NCI-H526 (cell line): ENCODE measurements at places on chromosomes 1 and 21.
A peak's percentile ranks its signal among the peaks of the same experiment; 100 is the strongest.

DNA sequence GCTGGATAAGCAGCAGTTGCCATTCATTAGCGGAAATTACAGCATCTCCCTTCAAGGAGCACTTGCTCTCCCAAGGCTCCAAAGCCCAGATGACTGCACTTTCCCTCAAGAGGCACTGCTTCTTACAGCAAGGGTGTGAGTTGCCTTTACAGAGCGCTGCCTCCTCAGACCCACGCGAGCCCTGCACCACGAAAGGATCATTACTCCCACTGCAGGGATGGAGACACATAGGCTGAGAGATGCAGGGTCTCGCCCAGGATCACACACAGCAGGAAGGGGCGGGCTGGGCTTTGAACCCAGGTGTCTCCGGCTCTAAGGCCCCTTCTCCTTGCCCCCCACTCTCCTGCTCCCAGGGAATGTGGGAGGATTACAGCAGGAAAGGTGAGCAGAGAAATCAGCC is 405.5 kb downstream of the MATN1 start:
- DNase-seq = no peak

GRCh38 chr1:9687874-9688582 is 36.5 kb downstream of the PIK3CD start:
- DNase-seq = peak; percentile 40

DNA sequence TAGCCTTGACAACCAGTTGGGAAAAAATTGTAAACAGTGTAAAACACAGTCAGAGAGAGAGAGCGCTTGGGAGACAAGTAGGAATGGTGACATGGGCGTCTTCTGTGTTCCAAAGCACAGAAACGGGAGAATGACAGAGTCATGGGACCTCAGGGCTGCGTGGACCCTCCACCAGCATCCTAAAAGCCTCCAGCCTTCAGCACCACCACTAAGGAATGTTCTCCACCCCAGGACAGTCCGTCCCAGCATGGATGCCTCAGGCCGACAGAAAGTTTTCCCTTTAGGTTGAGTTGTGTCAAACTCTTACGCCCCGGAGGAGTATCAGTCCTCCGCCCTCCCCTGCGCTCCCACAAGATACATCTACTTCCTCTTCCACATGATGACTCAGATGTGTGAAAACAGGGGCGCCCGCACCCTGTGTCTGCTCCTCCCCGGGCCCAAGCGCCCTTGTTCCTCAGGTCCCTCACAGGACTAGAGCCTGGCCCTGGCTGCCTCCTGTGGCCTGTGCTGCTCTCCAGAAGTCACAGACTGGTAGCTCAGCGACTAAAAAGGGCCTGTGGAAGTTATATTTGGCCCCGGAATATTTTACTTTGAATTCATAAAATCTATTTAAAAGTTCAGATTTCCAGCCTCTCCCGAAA is 63.9 kb upstream of the EFHD2 start:
- no peak for DNase-seq

GRCh38 chr21:9759972-9760371 is 761.4 kb upstream of the TPTE start:
- DNase-seq = no peak

GRCh38 chr1:3618881-3619671 is 5.7 kb upstream of the TPRG1L start:
- DNase-seq = peak; percentile 49

DNA sequence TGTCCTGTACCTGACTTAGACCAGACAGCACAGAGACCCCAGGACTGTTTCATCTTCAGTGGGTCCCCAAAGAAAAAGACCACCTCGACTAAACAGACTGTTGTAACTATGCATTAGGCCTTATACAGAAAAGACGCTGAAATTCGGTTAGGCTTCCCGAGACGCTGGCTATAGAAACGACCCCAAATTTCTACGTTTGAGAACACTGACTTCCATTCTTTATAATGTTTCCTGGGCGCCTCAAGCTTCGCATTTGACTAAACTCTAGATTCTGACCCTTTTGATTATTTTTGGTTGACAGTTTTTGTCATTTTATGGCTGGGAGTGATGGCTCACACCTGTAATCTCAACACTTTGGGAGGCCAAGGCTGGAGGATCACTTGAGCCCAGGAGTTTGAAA is 986 bp upstream of the TRAPPC10 start:
- no peak for DNase-seq

GRCh38 chr1:181739214-181739613 is 255.9 kb downstream of the CACNA1E start:
- no peak for DNase-seq

DNA sequence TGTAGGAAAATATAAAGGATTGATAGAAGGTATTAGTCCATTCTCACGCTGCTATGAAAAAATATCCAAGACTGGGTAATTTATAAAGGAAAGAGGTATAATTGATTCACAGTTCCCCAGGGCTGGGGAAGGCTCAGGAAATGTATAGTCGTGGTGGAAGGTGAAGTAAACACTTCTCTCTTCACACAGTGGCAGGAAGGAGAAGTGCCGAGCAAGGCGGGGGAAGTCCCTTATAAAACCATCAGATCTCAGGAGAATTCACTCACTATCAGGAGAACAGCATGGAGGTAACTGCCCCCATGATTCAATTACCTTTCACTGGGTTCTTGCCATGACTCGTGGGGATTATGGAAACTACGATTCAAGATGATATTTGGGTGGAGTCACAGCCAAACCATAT is 1806.0 kb downstream of the MRPL39 start:
- no peak for DNase-seq

DNA sequence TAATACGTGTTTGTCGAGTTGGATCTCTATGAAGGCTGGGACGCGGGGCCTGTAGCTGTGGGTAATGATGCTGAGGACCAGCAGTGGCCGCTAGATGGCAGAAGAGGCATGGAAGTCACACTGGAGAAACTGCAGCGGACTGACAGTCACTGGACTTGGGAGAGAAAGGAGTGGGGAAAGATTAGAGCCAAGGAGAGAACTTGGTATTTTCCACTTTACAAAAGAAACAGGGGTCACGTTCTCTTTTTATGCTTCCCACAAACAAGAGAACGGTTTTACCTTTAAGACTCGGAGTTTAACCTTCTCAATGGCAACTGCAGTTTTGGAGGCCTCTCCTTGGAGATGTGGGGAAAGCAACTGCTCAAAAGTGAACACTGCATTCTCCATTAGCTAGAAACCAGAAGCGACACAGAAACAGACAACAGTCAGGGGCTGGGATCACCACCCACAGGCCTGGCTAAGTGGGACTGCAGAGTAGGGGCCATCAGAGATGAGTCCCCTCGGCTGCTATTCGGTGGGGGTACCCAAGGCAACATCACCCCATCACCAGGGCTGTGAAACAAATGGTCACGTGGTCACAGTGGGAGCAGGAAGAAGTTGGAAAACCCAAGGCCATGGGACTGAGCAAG is 51.1 kb upstream of the EDEM3 start:
- DNase-seq = peak; percentile 98

DNA sequence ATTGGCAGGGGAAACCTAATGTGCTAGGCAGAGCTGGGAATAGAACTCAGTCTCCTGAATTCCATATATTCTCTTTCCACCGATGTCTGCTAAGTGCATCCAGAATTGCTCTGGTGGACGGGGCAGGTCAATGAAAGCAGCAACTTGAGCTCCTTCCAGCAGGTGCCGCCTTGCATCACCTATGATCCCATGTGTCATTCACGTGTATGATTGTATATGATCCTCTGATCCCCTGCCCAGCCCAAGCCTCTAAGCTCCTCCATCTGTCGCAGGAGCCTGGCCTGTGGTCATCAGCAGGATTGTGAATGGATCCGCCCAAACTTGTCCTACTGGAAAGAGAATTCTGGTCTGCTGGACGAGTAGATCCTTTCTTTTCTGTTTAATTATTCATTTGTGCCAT is 13.1 kb downstream of the ACTA1 start:
- DNase-seq = peak; percentile 44

DNA sequence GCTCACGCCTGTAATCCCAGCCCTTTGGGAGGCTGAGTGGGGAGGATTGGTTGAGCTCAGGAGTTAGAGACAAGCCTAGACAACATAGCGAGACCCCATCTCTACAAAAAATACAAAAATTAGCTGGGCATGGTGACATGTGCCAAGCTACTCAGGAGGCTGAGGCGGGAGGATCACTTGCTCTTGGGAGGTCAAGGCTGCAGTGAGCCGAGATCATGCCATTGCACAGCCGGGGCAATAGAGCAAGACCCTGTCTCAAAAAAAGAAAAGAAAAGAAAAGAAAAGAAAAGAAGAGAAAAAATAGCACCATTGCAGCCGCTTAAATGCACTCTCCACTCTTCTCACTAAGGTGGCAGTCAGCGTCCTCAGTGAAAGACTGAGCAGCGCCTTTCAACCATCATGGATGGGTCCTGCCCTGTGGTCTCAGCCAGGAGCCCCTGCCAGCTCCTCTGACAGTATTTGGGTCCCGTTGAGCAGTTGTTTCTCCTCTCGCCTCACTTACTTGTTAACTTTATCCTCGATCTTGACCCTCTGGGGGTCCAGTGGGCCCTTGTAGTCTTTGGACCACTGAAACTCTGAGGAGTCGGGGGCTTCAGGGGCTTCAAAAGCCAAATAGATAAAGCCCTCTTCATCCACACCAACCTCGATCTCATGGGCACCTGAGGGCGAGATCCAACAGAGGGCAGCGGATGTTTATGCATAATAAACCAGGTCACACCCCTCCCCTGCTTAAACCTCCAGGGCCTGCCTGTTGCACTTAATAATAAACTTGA is 36.9 kb downstream of the MYOM3 start:
- DNase-seq = no peak

DNA sequence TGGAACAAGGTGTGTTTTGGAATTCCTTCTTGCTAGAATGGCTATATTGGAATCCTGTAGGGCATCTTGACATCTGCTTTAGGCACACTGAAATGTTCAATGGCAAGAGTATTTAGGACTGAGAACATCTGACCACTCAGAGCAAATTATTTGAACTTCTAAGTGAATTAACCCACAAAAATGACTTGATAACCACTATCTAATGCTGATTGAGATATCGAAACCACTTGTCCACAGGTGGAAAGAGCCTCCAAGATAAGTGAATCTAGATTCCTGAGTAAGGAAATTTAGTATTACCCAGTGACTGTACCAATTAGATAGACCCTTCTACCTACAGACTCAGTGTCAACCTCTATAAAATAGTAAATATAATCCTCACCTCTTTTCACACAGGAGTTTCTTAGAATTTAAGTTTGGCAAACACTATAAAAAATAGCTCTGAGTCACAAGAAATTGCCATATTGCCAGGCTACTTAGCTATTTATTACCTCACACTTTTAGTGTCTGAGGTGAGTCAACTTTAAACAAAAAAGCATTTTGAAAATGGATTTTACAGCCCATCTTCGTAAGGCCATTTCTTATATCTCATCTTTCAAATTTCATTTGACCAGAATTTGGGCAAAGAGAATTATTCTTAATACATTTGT is 421.8 kb downstream of the PTBP2 start:
- no peak for DNase-seq

GRCh38 chr1:64823691-64824476 is 79.0 kb downstream of the RAVER2 start:
- DNase-seq = peak; percentile 87

GRCh38 chr1:156242738-156243137 is 754 bp downstream of the BGLAP start:
- no peak for DNase-seq

- DNase-seq = no peak
These were observed 333.5 kb downstream of the RRAGC start for GRCh38 chr1:38526046-38526445.

DNA sequence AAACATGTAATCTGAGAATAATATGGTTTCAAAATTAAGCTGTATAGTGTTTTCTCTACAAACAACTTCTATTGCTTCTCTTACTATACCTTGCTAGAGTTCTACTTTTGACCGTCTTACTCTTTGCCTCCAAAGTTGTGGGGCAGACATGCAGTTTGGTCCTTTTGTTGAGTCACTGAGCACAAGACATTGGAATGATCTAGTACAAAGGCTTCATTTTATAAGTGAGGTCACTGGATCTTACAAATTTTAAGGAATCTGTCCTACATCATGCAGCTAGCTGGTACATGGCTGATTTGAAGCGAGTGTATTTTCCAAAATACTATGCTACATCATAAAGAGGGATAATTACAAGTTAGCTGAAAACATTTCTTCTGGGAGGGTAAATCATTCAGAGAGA is 28.8 kb downstream of the OR10J1 start:
- no peak for DNase-seq

DNA sequence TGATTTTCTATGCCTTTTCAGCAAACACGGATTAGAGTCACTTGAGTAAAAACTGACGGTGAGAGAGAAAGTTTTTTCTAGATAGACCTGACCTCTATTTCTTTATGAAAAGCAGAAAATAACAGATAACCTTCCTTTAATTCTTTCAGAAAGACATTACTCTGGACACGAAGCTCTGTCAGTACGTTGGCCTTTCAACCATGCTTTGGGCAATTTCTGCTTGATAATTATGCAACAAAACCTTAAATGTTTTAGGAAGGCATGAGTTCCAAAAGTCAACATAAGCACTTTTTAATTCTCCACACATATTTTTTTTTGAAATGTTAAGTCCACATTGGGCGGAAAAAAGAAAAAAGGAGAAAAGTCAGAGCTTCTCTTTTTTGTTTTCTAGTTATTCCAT is 137.8 kb downstream of the AKT3 start:
- no peak for DNase-seq
